ENCODE measurements at places on chromosomes 2 and 18.

DNA sequence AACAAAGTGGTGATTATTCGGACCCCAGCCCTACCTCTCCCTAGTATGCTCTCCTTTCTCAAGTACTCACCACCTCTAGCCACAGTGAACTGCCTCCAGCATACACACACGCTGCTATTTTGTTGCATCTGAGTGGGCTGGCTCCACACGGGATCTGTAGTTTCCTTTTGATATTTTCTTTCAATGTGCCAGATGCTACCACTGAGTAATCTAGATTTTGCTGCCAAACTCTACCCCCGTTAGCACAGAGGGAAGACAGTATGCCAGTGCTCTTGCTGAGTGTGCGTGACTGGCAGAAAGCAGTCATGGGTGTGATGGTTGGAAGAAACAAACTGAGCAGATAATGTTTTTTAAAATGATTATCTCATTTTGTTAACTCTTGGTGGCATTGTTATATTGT, 11.6 kb downstream of the CFLAR start:
- peak; percentile 33 for DNase-seq

- no peak for DNase-seq
Observed at GRCh38 chr2:186307871-186308270, 178.2 kb upstream of the ZC3H15 start.

GRCh38 chr2:175662335-175662734, 339.7 kb downstream of the LNPK start:
- DNase-seq: no peak

- DNase-seq: no peak
Observed at GRCh38 chr2:239189711-239190131, 211.1 kb downstream of the HDAC4 start.

DNA sequence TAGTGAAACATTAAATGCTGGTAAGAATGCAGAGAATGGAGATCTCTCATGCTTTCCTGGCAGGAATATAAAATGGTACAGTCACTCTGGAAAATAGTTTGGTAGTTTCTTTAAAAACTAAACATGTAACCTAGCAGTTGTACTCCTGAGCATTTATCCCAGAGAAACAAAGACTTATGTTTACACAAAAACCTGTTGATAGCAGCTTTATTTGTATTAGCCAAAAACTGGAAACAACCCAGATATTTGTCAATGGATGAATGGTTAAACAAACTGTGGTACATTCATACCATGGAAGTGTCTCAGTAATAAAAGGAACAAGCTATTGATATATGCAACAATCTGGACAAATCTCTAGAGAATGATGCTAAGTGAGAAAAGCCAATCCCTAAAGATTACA, 81.7 kb upstream of the CTAGE1 start:
- no peak for DNase-seq

GRCh38 chr2:130820279-130820861, 16.3 kb upstream of the ARHGEF4 start:
- no peak for DNase-seq

- DNase-seq: no peak
Observed at GRCh38 chr18:63229971-63230370, 89.6 kb downstream of the BCL2 start.

DNA sequence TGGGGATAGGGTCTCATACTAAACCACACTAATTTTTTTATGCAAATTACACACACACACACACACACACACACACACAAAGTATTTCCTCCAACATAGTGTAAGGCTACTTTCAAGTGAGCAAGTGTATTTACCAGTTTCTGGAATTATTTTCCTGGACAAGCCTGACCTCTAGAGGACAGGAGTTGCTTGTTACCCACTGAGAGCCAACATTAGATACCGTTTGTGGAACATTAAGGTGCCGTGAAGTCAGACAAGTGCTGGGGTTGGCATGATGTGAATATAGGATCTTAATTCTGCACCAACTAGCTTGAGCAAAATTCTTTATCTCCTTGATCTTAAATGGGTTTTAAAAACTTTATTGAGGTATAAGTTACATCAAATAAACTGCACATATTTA, 39.3 kb upstream of the SERPINB2 start:
- peak; percentile 22 for DNase-seq

GRCh38 chr2:61268249-61268648, 106.3 kb downstream of the C2orf74 start:
- peak; percentile 28 for DNase-seq
